HEK293T (cell line): ENCODE measurements at places on chromosomes 4 and X.

GRCh38 chrX:17438221-17438620 lies 63.2 kb downstream of the NHS start:
- no peak for DNase-seq

- peak; percentile 53 for DNase-seq
Measured at GRCh38 chr4:112516471-112517066, 589 bp upstream of the NEUROG2 start.

DNA sequence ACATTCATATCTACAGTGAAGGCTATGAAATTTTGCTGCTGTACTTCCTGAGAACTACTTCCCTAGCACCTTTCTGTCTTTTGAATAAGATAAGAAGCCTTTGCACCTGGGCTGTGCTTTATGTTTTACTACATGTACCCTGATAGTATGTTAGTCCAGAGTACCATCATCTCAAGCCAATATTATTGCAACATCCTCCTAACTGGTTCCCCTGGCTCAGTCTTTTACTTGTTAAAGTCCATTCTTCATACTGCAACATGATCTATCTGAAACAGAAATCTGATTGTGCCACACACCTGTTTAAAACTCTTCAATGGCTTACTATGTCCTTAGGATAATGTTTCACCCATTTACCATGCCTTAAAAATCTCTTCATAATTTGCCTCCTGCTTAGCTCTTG lies 102.3 kb downstream of the AGTR2 start:
- DNase-seq = no peak

DNA sequence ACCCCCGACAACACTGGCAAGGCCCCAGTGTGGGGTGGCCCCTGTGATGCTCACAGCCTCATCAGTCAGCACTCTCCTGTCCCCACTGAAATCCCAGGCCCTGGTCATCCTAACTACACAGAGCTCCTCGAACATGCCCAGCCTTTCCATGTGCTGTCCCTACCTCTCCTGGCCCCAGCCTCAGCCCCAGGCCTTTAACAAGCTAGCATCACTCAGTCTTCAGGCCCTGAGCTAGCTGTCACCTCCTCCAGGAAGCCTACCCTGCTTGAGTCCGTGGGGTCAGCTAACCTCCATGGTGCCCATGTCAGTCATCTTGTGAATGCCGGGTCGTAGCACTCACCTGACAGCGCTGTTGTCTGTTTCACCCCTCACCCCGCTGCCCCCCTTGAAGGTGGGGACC lies 25.6 kb upstream of the C4orf50 start:
- DNase-seq = no peak

- no peak for DNase-seq
Measured at GRCh38 chrX:131951166-131951565, 71.9 kb upstream of the STK26 start.

- no peak for DNase-seq
Measured at GRCh38 chr4:85955620-85956292, 404.1 kb downstream of the MAPK10 start.

DNA sequence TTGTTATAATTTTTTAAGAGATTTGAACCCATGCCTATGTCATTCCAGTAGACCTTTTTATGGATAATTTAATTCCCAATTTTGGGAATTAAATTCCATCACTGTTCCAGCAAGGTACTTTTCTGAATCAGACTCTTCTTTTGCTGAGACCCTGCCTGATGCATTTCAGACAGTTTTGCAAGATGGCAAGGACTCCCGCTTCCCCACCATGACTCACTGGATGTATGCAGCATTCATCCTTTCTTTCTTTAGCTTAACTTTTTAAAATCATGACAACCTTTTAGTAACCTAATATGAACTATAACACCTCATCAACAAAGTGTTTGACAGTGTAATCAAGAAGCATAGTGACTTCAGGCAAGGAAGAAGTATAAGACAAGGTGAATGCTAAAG lies 178.1 kb upstream of the LEF1 start:
- no peak for DNase-seq

DNA sequence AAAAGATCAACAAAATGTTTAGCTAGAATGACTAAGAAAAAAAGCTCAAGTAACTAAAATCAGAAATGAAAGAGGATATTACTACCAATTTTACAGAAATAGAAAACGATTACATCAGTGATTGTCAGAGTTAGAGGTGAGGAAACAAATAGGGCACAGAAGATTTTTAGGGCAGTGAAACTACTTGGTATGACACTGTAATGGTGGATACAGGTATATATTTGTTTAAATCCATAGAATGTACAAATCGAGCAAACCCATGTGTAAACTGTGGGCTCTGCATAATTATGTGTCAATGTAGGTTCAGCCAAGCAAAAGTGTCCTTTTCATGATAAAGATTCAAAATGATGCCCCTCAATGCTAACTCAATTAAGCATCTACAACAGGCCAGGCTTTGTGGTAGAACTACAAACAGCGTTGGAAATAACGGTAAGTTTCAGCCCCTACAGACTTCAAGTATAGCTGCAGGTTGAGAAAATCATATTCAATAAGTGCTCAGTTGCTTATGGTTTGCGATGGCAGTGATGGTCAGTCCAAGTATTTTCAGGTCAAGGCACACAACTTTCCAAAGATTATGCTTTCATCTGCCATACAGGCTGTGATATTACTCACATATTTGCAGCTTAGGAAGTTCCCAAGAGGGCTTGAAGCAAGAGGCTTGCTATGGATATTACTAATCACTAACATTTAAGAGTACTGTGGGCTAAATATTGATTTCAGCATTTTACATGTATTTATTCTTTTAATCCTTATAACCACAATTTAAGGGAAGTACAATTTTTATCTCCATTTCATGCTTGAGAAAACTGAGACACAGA lies 158.6 kb downstream of the TET2 start:
- no peak for DNase-seq

GRCh38 chrX:45191820-45192409 lies 8.8 kb downstream of the DIPK2B start:
- no peak for DNase-seq

DNA sequence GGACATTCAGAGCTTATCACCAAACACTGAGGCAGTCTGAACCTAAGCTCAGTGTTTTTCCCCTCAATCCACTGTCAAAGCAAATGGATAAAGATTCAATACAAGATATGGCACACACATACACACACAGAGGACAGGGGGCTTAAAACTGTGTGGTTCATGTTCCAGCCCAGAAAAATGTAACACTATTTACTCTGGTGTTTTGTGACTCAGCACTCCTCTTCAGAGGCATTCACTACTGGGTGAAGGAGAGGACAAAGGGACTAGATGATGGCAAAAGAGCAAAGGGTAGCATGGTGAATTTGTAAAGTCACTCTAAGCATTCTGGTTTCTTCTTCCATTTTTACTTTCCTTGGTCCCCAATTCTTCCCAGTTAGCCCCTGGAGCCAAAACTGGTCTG lies 120.3 kb downstream of the ARHGEF9 start:
- DNase-seq = no peak
